NK-92 treated with Interleukin-12 subunit alpha and Interleukin-12 subunit beta, amount 100 ng/mL, for 24 hours (cell line): ENCODE measurements at places on chromosomes 5 and 9.

DNA sequence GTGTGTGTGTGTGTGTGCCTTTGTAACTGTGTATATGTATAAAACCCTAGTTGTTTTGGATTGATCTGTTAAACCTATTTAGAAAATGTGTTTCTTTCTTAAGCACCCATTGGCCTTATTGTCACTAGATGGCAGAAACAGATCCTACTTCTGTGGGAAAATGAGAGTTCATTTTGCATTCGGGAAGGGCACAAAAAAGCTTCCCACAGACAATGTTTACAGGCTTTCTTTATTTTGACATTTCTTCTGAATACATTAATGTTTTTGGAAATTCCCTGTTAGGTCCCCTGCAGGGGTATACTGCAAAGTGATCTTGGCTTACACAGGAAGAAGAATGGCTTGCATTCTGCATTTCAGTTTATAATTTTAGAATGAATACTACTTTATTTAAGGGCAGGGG is 481.8 kb upstream of the ARRDC3 start:
- DNase-seq, result no peak

GRCh38 chr5:144191998-144192397 is 21.3 kb downstream of the KCTD16 start:
- no peak for DNase-seq

- no peak for DNase-seq
Measured at GRCh38 chr9:134706522-134706921, 64.9 kb downstream of the COL5A1 start.

- no peak for DNase-seq
Measured at GRCh38 chr5:133938929-133939328, 29.5 kb downstream of the C5orf15 start.

- no peak for DNase-seq
Measured at GRCh38 chr9:12054235-12054634, 639.0 kb upstream of the TYRP1 start.

DNA sequence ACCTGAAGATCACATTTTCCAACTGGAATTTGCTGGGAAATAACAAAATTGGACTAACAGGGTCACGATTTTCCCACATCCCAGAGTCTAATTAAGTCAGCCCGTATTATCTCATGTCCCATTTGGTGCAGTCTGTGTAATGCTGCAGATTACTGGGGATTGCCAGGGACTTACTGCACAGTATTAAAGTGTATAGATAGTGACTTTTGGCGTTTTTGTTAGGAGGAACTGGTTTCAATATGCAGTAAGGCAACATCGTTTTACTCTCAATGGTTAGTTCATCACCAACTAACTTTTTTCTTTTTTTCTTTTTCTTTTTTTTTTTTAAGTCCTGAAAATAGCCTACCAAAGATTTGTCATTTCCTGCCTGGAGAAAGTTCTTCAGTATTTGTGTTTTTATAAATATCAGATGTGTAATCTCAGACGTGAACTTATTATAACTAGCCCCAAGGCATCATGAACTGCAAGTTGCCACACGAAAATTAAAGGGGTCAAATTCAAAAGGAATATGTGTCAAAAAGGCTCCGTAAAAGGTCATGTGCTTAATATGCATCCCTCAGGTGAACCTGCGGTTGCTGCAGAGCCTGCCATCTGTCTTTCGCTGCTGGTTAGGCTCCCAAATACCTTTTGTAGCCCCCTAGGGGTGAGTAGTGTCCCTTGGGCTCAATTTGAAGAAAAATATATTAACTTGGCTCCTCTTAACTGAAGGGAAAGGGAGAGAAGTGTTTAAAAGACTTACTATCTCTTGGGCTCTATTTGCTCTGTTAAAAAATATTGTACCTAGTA is 176.7 kb upstream of the ADAMTSL1 start:
- no peak for DNase-seq
